ENCODE measurements at places on chromosomes 1 and 21. TPM values are rescaled to one million over a fixed set of nuclear protein-coding genes. Genes with fewer than 3 reads are reported as not detected.

DNA sequence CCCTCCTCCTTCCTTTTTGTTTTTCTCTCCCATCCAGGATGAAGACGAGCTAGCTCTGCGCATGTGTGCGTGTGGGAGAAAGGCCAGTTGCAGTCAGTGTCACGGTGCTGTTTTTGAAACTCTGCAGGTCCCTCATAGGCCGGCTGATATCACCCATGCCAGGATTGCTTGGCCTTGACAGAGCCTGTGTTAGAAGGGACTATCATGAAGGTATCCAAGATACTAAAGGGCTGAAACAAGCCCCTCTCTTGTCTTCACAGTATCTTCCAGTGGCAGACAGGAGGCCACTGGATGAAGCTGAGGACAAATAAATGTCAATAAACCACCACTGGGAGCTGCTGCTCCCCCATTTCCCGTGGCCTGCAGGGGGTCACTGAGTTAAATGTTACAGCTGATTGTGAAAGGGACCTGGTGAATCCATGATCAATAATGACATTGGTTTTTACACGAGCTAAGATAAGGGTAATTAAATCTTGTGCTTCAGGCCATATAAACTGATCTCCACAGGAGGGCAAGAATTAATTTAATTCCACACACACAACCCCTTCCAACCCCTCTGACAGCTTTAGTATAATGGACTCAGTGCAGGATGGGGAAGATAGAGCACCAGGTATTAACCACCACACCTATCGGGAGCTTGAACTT, 64.6 kb upstream of the TARBP1 start:
- DNase-seq = no peak

The NTRK1 gene
- total RNA-seq = not detected

GRCh38 chr1:55679971-55680370, 464.8 kb upstream of the USP24 start:
- DNase-seq = no peak

The CNTN2 gene
- total RNA-seq = not detected

Data from epithelial cell of proximal tubule (primary cell).